ENCODE measurements at places on chromosomes 11 and 22.

DNA sequence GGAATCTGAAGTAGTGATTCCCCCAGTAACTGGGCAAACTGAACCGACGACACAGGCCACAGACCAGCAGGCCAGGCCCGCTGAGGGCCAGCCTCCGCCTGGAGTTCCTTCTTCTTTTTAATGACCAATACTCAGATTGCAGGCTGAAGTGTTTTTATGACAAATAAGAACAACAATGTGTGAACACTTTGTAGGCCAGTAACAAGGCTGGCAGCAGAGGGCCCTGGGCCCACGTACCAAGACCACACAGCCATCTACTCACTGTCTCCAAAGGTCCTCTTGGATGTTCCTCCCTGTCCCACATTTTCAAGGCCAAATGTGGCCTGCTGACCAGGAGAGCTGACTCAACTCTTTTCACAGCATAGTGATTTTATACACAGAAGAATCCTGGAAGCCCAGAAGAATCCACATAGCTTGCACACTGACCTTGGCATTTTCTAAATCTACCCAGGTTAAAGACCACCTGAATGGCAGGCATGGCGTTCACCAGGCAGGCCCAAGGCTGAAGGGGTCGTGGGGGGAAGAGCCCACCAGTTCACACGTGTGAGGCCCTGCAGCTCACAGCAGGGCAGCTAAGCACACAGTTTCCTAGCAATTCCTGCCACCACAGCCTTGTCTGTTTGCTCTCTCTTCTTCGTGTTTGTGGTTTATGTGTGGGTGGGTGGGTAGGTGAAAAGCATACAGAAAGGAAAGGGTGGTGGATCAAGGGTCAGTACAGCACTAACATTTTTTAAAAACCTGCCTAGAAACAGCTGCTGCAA lies 13.3 kb downstream of the SMCO4 start:
- no peak for DNase-seq

GRCh38 chr11:6523253-6523652 lies 26.2 kb downstream of the DNHD1 start:
- no peak for DNase-seq

DNA sequence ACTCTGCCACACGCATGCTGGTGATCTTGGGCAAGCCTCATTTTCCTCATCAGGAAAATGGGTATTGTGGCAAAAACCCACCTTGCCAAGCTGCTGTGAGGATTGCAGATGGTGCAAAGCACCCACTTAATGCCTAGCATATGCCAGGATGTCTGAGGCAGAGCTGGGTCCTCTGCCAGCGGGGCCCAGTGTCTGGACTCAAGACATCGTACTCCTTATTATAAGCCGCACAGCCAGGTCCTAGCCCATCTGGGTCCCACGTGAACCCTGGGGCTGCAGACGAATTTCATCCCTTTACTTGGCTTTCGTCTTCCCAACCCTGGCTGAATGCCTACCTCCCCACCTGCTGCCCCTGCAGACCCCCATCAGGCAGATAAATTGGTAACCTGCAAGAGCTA lies 34.5 kb upstream of the ALX4 start:
- no peak for DNase-seq

DNA sequence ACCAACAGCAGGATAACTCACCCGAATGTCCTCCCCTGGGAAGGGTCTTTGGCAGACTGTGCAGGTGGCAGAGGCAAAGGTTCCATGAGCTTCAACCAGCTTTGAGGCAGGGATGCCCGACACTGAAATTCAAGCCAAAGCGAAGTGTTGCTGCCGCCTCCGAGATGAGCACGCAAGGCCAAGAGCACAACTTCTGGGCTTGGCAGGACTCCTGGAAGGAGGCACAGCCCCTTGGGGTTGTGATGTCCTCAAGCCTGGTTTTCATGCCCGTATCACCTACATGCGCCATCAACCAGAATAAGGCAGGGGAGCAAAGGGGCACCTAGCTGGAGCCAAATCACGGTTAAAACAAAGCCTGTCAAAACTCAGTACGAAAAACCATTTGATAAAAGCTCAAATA lies 5.7 kb downstream of the SIRT3 start:
- no peak for DNase-seq

DNA sequence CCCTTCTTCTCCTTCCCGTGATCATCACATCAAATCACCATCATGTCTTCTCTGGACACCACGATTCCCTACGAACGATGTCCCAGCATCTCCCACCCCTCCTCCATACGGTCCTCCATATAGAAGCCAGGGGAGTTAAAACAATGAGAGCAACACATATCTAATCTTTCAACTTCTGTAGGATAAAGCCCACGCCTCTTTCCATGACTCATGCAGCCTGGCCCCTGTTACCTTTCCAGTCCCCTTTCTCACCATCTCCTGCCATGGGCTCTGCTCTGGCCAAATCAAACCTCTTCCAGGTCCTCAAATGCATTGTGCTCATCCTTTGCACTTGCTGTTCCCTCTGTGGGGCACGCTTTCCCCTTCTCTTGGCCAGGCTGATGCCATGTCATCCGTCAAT lies 23.6 kb downstream of the RPS6KA4 start:
- DNase-seq: no peak

DNA sequence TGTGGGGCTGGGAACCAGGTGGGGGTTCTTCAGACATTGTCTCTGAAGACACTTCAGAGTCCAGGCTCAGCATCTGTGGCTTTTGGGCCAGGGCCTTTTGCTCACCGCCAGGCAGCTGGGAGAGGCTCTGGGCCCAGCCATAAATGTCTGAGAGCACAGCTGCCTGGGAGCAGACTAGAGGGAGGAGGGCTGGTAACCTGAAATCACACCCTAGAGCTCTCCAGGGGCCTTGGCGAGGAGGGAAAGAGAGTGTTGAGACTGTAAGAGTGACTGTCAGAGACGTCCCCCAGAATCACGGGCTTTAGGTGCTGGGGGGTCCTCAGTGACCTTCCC lies 4.1 kb downstream of the TRABD start:
- DNase-seq: no peak

Measured in activated CD8-positive, alpha-beta memory T cell treated with anti-CD3 and anti-CD28 coated beads for 1 hour (primary cell).